ENCODE measurements at places on chromosomes 11 and 22. TPM values are rescaled to one million over a fixed set of nuclear protein-coding genes. Genes with fewer than 3 reads are reported as not detected.

- DNase-seq = no peak
Observed at GRCh38 chr11:831961-832528, 707 bp upstream of the CD151 start.

DNA sequence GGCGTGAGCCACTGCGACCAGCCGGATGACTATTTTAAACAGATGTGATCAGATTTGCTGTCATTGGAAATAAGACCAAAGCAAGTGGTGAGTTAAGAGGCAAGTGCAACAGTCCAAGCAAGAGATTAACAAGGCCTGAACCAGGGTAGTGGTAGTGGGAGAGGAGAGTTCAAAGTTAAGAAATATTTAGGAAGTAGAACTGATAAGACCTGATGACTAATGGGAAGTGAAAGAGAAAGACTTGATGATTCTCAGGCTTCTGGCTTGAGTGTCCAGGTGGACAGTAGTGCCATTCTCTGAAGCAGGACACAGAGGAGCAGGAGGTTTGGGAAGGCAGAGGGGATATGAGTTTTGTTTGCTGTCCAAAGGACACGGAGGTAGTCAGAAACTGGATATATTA lies 7.2 kb downstream of the NDUFC2 start:
- DNase-seq = no peak

DNA sequence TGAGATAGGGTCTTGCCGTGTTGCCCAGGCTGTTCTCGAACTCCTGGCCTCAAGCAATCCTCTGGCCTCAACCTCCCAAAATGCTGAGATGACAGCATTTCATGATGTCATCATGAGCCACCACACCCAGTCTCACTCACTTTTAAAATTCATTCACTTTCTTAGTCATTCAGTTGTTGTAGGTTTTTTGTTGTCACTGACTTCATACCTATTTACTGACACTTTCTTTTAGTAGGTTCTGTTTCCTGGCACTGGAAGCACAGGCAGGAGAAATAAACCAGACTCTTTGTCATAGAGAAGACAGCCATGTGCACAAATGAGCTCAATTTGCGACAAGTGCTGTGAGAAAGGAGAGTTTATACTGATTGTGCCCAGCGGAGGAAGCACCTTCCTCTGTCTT lies 10.5 kb downstream of the ART5 start:
- no peak for DNase-seq

DNA sequence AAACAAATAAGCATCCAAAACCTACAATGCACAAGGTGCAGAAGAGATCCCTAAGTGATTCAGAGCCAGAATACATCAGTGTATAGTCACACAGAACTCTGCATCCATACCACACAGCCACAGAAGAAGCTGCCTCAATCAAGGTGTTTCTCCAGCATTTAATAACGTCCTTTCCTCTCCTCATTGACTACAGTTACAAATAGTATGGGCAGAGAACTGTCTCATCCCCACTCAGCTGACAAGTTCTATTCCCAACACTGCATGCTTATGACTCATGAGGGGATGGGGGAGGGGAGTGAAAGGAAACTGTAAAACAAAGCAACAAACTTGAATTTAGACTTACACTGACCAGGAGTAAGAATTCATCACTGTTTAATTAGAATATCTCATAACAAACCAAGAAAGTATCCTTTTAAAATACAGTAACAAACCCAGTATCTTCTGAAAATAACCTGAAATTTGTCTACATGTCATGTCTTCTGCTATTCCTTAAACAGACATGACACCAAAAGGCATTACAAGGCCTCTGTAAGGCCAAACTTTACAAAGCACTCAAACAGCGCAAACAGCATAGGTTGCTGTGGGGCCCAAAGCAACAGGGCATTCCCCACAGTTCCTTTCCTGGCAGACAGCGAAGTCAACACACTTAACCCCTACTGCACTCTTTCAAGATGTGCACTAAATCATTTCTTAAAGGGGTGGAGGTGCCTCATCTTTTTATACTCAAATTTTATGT lies 29.3 kb downstream of the CELF1 start:
- DNase-seq = peak; percentile 16

- DNase-seq = no peak
Observed at GRCh38 chr22:43745783-43746356, 66.2 kb downstream of the EFCAB6 start.

DNA sequence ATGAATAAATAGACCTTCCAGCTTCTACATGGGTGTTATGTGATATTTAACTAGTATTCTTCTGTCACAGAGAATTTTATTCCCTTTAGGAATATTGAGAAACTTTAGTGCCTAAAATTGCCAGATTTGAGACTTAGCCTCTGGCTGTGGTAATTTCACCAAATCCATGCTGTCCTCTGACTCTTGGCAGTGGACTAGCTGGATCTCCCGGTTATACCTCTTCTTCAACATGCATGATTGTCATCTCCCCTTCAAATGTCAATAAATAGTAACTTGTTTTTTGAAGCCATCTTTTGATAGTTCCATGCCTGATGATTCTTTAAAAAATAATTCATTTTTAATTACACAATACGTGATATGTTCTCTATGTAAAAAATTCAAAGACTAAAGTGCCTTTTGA lies 8.4 kb downstream of the AQP11 start:
- no peak for DNase-seq

DNA sequence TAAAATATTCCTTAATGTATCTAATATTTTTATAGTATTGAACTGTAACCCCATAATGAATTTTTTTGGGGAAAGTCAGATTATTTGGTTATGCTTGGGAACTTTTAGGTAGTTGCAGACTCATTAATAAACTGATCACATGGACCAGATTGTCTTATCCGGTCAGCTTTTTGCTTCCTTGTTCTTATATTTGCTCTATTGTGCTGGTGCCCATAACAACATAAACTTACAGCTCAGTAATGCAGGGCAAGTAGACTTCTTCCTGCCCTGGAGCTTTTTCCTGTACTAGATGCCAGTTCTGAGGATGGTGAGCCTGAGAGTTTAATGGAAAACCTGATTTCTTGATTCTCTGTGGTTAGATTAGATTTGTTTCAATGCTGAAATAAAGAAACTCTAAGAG lies 53.2 kb downstream of the MTMR3 start:
- DNase-seq = no peak

KRTAP5-8 gene
- 1.3 TPM for polyA plus RNA-seq

All from left renal pelvis (tissue), 4 donors.